ENCODE measurements at places on chromosomes 13 and 19.

GRCh38 chr13:104389691-104390090, 1323.5 kb upstream of the SLC10A2 start:
- DNase-seq, result peak; percentile 61

DNA sequence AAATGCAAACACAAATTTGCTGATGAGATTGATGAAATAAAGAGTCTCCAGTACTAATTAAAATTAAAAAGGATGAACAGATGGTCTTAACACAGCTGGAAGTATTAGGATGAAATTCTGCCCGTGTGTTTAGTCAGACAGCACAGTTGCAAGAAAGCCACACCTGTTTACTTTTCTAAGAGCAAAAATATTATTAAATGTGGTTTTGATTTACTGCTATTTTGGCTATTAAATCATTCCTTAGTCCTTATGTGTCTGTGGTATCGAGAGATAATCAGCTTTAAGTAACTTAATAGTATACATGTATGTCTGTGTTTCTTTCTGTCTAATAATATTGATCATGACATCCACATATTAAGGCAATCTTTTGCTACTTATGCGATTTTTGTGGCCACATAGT, 494.9 kb downstream of the GPC6 start:
- no peak for DNase-seq

- DNase-seq, result no peak
Measured at GRCh38 chr13:99225078-99225477, 24.4 kb downstream of the UBAC2 start.

GRCh38 chr19:38684078-38684861, 36.8 kb downstream of the ACTN4 start:
- peak; percentile 86 for DNase-seq

Measured in fibroblast of skin of abdomen (primary cell).